ENCODE measurements at places on chromosomes 3 and 15. TPM values are rescaled to one million over a fixed set of nuclear protein-coding genes. Genes with fewer than 3 reads are reported as not detected.

DNA sequence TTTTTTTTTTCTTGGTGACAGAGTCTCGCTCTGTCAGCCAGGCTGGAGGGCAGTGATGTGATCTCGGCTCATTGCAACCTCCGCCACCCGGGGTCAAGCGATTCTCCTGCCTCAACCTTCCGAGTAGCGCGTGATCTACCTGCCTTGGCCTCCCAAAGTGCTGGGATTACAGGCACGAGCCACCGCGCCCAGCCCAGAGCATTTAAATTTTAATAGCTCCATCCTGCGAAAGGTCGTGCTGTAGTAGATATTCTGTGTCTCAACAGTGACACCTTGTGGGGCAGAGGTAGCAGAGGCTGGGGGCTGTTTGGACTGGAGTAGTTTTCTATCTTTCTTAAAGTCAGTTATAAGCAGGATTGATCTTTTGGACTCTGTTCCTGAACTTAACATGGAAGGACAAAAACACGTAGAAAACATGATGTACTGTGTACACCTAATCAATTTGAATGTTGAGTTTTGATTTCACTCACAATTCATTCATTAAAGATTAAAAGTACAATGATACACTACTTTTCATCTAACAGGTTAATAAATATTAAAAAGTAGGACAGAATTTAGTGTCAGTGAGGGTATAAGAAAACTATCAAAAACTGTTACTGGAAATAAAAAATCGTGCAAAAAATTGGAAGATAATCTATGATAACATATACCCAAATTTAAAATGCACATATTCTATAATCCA lies 11.0 kb upstream of the PDCD6IP start:
- no peaks in the 10 kb centered on the region for H3K36me3 ChIP-seq
- DNase-seq, result peak; percentile 93

GRCh38 chr3:108320746-108321350 lies 24.5 kb downstream of the HHLA2 start:
- DNase-seq, result no peak
- H3K4me1 ChIP-seq, result no peaks in the 10 kb centered on the region
- no peak overlapping the region for H3K4me3 ChIP-seq
- no peaks in the 10 kb centered on the region for H3K36me3 ChIP-seq
- H3K27ac ChIP-seq, result no peak overlapping the region
- no peaks in the 10 kb centered on the region for H3K27me3 ChIP-seq

DNA sequence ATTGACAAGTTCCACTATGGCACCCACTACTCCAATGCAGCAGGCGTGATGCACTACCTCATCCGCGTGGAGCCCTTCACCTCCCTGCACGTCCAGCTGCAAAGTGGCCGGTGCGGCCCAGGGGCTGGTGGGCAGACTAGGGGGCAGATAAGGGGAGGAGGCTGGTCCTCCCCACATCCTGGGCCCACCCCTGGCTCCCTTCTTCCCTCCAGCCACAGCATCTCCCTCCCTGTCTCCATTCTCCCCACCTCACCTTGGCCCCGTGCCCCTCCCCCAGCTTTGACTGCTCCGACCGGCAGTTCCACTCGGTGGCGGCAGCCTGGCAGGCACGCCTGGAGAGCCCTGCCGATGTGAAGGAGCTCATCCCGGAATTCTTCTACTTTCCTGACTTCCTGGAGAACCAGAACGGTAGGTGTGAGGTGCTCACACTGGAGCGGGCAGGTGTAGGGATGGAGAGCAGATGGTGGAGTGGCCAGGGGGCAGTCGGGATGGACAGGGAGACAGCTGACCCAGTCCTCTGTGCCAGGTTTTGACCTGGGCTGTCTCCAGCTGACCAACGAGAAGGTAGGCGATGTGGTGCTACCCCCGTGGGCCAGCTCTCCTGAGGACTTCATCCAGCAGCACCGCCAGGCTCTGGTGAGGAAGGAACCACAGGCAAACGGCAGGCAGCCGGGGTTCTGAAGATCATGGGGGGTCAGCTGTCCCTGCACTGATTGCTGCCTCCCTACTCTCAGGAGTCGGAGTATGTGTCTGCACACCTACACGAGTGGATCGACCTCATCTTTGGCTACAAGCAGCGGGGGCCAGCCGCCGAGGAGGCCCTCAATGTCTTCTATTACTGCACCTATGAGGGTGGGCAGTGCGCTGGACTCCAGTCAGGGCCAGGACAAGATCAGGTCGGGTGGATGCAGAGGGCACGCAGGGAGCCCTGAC lies 26.0 kb downstream of the NBEAL2 start:
- no peaks in the 10 kb centered on the region for H3K27me3 ChIP-seq
- H3K36me3 ChIP-seq, result peaks cover 75% of the 10 kb centered on the region
- H3K4me1 ChIP-seq, result peaks cover 11% of the 10 kb centered on the region
- DNase-seq, result no peak
- no peak overlapping the region for H3K4me3 ChIP-seq

DNA sequence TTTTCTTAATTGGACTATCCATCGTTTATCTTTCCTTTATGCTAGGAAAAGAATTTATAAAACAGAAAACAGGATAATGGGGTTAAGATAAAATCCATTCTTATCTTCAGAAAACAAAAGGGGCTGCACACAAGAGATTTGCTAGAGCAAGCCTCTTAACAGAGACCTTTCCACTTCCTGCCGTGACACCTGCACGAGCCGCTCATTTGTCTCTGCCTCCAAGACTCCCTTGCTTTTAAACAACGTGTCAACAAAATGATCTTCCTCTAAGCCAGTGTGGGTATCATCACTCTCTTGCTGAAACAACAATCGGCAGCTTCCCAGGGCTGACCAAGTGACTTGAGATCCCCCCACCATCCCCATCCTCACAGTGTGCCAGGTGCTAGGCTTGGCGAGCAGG lies 33.1 kb downstream of the GABRB3 start:
- no peaks in the 10 kb centered on the region for H3K36me3 ChIP-seq
- H3K4me1 ChIP-seq, result no peaks in the 10 kb centered on the region
- H3K4me3 ChIP-seq, result no peak overlapping the region
- no peaks in the 10 kb centered on the region for H3K27me3 ChIP-seq
- no peak for DNase-seq
- no peak overlapping the region for H3K27ac ChIP-seq

DNA sequence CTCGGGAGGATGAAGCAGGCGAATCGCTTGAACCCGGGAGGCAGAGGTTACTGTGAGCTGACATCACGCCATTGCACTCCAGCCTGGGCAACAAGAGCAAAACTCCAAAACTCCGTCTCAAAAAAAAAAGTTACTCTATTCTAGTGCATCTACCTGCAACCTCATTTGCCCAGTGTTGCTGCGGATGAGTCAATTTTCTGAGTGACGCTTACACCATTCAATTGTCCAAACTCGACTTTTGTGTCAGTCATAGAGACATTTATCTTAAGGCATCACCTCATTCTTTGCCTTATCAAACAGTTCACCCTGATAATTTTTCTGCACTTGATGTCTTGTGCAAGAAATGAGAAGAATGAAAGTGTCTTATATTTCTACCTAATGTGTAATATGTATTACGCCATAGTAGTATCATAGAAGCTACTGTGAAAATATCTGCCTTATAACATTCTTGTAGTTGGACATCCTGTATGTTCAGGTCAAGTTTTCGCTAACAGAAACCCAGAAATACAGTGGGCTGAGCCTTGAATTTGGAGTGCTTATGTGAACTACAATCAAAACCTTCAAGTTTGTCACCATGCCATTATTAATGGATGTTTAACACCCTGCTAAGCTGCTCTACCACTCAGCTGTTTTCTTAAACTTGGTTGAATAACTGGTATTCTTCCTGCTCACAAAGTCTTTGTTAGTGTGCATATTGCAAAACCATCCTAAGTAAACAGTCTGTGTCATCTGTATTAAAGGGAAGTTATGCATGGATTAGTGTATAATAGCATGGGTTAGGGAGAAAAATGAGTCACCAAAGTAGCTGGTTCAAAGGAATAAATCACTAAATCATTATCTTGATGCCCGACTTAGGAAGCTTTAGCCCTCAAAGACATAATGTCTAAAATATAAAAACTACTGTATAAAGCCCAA lies 531.0 kb upstream of the NR2F2 start:
- H3K27me3 ChIP-seq, result no peaks in the 10 kb centered on the region
- no peaks in the 10 kb centered on the region for H3K4me1 ChIP-seq
- no peak for DNase-seq
- H3K27ac ChIP-seq, result no peak overlapping the region

DNA sequence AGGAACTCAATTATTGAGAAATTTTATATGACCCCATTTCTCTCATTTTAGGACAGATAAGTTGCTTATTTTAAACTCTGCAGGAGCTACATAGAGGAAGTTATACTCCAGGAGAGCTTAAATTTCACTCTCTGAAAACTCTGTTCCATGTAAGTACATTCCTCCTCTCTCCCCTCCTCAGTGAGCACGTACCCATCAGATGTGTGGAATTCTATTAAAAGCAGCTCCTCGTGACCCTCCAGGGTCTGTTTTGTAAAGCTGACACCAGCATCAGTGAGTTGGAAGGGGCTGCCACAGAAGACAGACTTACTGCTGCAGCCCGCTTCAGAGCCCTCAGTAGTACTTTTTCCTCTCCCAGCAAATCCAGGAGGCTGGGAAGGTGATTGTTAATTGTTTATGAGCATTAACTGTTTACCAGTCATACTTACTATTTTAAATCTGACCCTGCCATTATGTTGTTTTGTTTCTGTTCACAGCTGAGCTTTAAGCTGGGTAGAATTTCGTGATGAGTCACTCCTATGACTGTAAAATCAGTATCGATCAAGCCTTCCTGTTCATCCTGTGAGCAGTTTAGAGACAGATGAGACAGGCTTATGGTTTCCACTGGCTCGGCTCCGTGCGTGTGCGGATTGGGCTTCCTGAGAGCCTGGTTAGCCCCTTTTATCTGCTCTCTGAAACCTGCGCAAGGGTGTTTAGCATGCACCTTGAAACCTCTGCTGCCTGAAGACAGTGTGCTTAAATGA lies 20.4 kb downstream of the IGF1R start:
- H3K27me3 ChIP-seq, result no peaks in the 10 kb centered on the region
- H3K27ac ChIP-seq, result no peak overlapping the region
- H3K4me3 ChIP-seq, result no peak overlapping the region

- peaks cover 12% of the 10 kb centered on the region for H3K36me3 ChIP-seq
- no peak overlapping the region for H3K27ac ChIP-seq
- no peak for DNase-seq
- H3K4me1 ChIP-seq, result no peaks in the 10 kb centered on the region
- H3K27me3 ChIP-seq, result no peaks in the 10 kb centered on the region
Measured at GRCh38 chr15:88849376-88850072, 45.8 kb downstream of the HAPLN3 start.

DNA sequence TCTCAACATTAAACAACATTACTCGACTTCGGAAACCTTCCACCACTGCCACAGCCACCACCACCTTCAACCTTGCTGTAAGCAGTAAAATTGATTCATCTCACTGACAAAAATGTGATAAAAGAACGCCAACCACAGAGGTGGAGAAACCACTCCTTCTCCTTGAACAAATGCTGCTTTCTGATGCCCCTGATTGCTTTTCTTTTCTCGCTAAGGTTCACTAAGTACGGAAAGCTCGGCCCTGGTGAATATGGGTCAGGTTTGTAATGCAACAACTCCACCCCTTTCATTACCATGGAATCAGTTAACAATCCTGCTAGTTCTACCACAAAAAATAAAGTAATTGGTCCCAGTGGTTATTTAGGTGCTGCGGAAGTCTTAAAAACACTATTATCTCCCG lies 44.9 kb downstream of the MEIS2 start:
- peak overlapping the region; percentile 40 for H3K27ac ChIP-seq
- no peak for DNase-seq
- no peaks in the 10 kb centered on the region for H3K36me3 ChIP-seq
- no peak overlapping the region for H3K4me3 ChIP-seq
- peaks cover 14% of the 10 kb centered on the region for H3K27me3 ChIP-seq

GRCh38 chr3:73435055-73435454 lies 189.7 kb downstream of the PDZRN3 start:
- peaks cover 8% of the 10 kb centered on the region for H3K4me1 ChIP-seq
- H3K4me3 ChIP-seq, result no peak overlapping the region
- H3K27ac ChIP-seq, result no peak overlapping the region
- no peaks in the 10 kb centered on the region for H3K27me3 ChIP-seq
- no peaks in the 10 kb centered on the region for H3K36me3 ChIP-seq

- no peaks in the 10 kb centered on the region for H3K4me1 ChIP-seq
- no peak overlapping the region for H3K27ac ChIP-seq
- no peak for DNase-seq
- H3K27me3 ChIP-seq, result no peaks in the 10 kb centered on the region
Measured at GRCh38 chr15:91867581-91868026, 14.1 kb downstream of the SLCO3A1 start.

Gene SPATA12
- total RNA-seq, result not detected

Gene ZFYVE19
- 28.0 TPM for total RNA-seq

Gene ANKRD34C
- total RNA-seq, result 0.28 TPM

Gene TERC
- 28.8 TPM for total RNA-seq

Gene HRG
- not detected for total RNA-seq

Gene CNOT10
- total RNA-seq, result 32.5 TPM

Gene TMC3
- total RNA-seq, result 0.69 TPM

Gene CATSPER2
- total RNA-seq, result 2.6 TPM

Gene EEF1AKMT4
- 1.9 TPM for total RNA-seq

Data from spinal cord (tissue), 10 donors.